ENCODE measurements at places on chromosomes 7 and 10.

DNA sequence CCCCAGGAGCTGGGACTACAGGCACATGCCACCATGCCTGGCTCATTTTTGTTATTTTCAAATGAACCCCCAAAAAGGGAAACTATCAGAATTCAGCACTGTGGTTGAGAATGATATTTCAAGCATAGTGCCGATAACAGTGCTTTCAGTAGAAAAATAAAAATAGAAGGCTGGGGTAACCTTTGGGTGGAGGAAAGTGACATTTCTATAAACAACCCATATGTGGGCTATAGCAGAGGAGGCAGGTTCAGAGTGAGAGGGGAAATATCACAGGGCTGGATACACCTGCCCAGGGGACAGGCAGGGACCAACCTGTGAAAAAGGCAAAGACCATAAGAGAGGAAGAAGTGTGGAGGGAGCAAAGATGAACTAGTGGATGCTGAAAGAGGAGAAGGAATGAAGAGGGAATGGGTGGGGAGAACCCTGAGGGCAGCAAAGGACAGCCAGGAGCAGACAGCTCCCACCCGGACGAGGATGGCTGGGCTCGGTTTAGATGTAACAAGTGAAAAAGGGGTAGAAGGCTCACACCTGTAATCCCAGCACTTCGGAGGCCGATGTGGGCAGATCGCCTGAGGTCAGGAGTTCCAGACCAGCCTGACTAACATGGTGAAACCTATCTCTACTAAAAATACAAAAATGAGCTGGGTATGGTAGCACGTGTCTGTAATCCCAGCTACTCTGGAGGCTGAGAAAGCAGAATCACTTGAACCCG lies 56.5 kb downstream of the MAP3K8 start:
- no peak for DNase-seq

GRCh38 chr7:51144178-51144577 lies 172.4 kb downstream of the COBL start:
- DNase-seq, result no peak

- DNase-seq, result peak; percentile 50
Observed at GRCh38 chr7:108468246-108468645, 12.0 kb upstream of the NRCAM start.

- DNase-seq, result no peak
Observed at GRCh38 chr7:117648203-117648866, 168.5 kb downstream of the CFTR start.

DNA sequence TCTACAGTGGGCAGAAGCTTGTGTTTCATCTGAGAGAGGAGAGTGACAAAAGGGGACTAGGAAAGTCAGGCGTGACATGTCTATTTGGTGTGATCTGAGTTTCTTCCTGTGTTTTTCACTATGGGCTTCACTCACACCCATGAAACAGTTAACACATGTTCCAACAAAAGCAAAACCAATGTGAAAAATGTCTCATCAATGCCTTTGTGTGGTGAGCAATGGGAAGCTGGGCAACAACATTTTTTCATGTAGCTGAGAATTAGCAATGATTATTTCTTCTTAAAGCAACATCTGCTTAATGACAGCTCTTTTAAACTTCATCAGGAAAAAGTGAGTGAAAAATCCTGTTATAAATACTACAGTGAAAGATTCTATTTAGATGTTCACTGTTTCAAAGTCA lies 76.2 kb downstream of the NXPH1 start:
- no peak for DNase-seq

DNA sequence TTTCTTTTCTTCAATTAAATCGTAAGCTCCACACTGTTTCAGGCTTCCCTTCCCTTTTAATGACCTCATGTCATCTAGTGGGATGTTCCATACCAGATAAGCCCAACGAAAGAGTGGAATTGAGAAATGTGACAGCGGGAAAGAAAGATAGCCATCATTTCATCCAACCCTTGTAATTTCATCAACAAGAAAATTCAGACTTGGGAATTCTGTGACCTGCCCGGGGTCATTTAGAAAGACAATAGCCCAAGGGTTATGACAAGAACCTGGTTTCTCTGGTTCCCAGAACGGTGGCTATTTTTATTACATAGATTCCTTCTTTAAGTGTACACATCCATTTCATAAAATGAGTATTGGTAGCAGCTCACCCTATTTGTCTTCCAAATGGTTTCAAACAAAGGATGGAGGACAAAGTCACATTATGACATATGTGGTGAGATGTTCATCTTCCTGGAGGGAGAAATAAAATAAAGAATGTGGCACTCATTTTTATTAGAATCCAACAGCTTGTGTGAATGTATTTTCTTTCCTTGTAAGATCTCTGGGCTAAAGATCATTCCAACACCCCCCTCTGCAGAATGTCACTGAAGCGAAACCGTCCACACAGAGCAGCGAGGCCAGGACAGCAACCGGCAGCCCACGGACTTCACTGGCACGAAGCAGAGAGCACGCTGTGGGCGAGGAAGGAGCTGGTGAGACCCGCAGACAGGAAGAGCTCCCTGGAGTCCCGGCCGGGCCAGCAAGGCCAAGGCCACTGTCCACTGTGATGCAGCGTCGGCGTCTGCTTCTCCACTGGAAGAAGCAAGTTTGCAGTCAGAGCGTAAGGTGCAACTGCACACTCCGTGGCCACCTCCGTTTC lies 199.9 kb downstream of the KLF6 start:
- no peak for DNase-seq

- DNase-seq, result peak; percentile 71
Observed at GRCh38 chr10:116444527-116445142, 17.0 kb downstream of the PNLIPRP3 start.

DNA sequence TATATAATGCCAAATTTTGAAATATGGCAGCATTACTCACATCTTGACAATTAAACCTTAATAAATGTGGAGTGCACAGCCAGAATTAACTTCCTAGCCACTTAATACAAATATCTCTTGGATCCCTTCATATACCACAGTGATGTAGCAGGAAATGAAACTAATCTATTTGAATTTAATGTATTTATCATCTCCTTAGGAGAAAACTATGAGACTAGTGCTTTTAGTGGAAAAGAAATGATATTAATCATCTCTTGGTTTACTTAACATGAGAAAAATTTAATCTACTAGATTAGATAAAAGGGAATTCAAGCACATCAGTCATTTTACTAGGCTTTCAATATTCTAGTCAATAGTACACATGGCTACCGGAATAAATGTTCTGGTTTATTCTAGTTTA lies 55.7 kb upstream of the GPR22 start:
- DNase-seq, result no peak

DNA sequence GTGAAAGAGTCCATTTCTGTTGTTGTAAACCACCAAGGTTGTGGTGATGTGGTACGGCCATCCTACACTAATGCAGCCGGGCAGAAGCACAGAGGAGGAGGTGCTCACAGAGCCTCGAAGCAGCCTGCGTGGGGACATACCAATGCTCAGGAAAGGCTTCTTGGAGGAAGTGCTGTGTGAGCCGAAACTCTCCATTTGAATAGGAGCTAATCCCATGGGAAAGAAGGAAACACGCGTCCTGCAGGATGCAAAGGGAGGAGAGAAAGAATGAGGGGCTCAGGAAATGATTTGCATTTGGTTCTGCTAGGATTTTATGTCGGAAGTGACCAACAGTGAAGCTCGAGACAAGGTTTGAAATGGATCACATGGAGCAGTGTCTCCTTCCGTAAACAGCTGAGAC lies 477.9 kb upstream of the ANKRD30A start:
- DNase-seq, result peak; percentile 67

- no peak for DNase-seq
Observed at GRCh38 chr10:27527666-27528295, 23.7 kb downstream of the RAB18 start.

DNA sequence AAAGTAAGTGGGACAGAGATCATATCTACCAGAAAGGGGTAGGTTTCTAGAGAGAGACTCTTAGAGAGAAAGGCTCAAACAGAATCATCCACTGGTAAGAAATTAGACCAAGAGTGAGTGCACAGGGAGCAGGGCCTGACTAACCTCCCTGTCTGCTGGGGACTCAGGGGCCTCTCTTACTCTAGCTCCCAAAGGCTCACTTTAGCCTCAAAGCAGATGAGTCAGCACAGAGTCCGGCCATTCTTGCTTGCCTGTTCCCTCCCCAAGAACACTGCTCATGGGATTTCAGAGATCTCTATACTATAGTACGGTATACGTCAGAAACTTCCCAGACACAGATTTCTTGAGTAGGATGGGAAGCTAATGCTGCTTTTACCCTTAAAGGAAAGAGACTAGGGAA lies 32.7 kb downstream of the RBM28 start:
- no peak for DNase-seq

GRCh38 chr10:127132451-127132850 lies 63.9 kb downstream of the INSYN2A start:
- no peak for DNase-seq

DNA sequence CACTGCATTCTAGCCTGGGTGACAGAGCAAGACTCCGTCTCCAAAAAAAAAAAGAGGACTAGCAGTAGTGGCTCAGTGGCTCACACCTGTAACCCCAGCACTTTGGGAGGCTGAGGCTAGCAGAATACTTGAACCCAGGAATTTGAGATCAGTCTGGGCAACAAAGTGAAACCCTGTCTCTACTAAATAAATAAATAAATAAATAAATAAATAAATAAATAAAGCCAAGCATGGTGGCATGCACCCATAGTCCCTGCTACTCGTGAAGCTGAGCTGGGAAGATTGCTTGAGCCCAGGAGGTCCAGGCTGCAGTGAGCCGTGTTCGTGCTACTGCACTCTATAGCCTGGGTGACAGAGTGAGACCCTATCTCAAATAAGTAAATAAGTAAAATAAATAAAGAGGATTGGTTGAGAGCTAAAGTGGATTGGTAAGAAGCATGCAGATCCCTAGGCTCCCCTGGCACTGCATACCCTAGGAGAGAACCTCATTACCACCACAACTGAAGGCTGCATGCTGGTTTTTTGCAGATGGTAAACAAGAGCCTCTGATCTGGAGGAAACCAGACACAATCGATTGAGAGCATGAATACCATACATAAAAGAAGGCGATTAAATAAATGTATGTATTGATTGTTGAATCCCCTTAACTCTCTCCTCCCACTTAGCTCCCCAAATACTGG lies 163.2 kb downstream of the REEP3 start:
- no peak for DNase-seq

GRCh38 chr10:97043563-97043855 lies 142.2 kb downstream of the SLIT1 start:
- no peak for DNase-seq

GRCh38 chr10:27252267-27253000 lies 11.8 kb upstream of the ACBD5 start:
- peak; percentile 86 for DNase-seq

DNA sequence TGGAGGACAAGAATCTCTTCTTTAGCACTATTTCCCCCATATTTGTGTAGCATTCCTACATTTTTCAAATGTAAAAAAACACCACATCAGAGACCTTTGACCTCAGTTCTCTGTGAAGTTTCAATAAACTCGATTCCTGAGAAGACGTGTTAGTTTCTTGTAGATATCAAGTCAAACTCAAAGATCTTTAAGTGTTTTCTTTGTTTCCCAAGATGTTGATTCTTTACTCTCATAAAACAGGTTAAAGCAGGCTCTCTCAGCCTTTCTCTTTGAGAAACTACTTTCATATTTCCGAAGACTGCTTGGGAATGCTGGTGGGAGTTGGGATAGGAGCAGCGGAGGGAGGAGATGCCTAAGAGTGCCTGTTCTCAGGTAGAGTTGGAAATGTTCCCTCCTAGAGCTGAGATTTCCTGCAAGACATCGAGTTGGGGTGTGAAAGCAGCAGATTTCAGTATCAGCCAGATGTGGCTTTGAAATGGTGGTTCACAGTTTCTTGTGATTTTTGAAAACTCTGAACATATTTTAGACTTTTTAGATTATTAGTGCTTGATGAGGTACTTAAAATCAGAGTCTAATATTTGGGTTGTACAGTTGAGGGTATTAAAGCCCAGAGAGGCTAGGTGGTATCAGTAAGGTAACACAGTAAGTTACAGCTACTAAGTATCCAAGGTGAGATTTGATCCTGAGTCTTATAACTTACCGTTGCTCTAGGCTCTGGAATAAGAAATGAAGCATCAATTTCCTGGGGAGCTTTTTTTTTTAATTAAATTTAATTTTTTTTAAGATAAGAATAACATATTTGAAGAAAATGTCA lies 13.9 kb downstream of the ADK start:
- DNase-seq, result no peak

GRCh38 chr10:130409331-130409730 lies 273.1 kb downstream of the GLRX3 start:
- no peak for DNase-seq

- DNase-seq, result no peak
Observed at GRCh38 chr7:151884312-151885201, 7.6 kb upstream of the PRKAG2 start.

DNA sequence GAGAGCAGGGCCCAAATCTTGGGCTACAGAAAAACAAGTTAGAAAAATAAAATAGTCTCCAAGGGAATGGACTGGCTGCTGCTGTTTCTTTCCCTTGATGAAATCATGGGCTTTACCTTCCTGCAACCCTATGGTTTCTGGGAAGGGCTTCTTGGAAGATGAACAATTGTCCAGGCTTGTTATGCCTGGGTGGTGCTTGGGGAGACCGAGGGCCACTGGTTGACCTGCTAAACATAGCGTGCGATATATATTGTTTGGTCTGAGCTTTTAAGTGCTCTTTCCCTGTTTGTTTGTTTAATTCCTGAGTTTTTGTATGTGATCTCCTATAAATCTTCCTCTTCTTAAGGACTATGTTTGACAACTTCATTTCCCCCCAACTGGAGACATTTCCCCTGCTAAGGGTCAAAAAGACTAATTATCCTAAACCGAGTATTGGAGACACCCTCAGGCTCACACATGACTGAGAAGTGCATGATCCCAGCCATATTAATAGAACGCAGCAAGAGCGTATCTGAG lies 37.9 kb downstream of the SLC25A28 start:
- DNase-seq, result no peak

GRCh38 chr10:112873541-112873940 lies 76.5 kb upstream of the TCF7L2 start:
- DNase-seq, result no peak

GRCh38 chr7:21256310-21256877 lies 171.5 kb upstream of the SP4 start:
- peak; percentile 58 for DNase-seq

- no peak for DNase-seq
Observed at GRCh38 chr10:15737656-15738055, 17.9 kb upstream of the ITGA8 start.

DNA sequence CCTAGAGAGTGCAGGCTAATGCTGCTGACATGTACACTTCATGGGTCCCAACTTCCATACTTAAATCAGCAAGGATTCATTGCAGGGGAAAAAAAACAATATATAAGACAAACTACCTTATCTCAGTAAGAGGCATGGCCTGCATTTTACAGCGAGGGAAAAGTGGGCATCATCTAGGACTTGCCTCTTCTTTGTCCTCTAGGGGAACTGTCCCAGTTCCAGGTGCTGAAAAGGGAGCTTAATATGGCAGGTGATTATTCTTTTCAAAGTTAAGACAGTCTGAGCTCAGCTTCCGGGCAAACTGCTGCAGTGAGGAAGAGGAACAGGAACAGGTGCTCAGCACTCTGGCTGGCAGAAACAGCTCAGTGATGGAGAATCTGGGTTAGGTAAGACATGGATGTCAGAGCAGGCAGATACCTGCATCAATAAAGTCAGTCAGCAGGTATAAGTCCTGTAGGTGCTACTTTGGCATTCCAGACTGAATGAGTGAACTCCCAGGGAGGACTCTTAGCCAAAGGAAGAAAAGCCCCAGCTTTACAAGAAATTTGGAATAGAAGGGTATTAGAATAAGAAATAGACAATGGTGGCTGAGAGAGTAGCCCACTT lies 147.2 kb downstream of the TMEM178B start:
- DNase-seq, result peak; percentile 71

Data from GM23338 (cell line).